NCI-H460 (cell line): ENCODE measurements at places on chromosomes 5 and 9.

GRCh38 chr5:54150841-54151240, 159.5 kb downstream of the ARL15 start:
- no peak for DNase-seq

GRCh38 chr5:113293068-113293974, 141.5 kb downstream of the TSSK1B start:
- no peak for DNase-seq

GRCh38 chr9:122286764-122287163, 22.1 kb downstream of the MRRF start:
- DNase-seq = no peak

DNA sequence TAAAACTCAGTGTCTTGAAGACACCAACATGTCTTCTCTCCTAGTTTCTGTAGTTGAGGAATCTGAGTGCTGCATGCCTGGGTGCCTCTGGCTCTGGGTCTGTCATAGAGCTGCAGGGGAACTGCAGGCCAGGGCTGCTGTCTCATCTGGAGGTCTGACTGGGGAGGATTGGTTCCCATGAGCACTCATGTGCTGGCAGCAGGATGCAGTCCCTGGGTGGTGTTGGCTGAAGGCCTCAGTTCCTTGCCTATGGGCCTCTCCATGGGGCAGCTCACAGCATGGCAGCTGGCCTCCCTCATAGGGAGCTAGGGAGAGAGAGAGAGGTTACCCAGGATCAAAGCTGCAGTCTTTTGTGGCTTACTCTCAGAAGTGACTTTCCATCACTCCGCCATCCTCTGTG, 22.6 kb downstream of the UBE2QL1 start:
- no peak for DNase-seq

- DNase-seq = no peak
These were observed 3.7 kb downstream of the GALNT12 start for GRCh38 chr9:98811051-98811650.

DNA sequence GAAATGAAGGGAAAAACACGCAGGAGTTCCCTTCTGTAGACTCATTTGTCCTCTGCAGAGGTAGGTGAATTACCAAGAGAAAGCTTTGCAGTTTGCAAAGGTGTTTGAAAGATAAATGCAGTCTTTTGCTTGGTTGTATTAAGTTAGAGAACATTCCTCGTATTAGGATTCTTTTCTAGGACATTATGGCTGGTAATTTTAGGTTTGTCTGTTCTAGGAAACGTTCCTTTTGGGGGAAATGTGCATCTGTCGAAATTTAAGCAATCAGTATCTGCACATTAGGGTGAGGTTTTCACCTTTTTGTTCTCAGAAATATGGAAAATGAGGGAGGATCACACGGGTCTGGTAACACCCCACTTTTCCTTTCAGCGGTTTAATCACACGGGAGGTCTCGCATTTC, 45.1 kb downstream of the GAS1 start:
- no peak for DNase-seq

GRCh38 chr9:113695440-113695851, 180.7 kb upstream of the ZNF618 start:
- DNase-seq = no peak

DNA sequence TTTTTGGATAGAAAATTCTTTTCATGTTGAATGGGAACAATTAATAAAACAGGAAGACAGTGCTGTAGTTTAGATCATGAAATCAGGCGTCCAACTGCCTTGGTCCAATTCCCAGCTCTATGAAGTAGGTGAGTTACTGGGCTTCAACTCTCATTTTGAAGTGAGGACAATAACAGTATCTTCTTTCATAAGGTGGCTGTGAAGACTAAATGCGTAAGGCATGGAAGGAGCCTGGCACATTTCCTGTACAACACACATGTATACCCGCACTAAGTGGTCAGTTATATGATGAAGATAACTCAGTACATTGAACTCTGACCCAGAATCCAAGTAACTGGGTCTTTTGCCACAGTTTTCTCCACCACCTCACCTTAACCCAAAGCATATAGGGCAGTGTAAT, 120.6 kb downstream of the MED27 start:
- no peak for DNase-seq

DNA sequence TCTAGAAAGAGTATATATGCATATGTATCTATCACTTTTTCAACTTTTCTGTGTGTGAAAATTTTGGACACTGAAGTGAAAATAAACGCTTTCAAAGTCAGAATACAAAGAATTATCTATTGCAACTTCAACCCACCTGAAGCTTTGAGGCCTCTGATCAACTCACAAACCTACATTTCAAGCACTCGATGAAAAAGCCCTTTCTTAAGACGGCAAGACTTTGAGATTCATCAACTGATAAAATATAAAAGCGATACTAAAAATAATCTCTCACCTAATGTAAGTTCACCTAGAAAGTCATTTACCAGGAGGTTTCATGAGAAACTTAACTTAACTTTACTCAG, 1.2 kb downstream of the GOLPH3 start:
- no peak for DNase-seq

DNA sequence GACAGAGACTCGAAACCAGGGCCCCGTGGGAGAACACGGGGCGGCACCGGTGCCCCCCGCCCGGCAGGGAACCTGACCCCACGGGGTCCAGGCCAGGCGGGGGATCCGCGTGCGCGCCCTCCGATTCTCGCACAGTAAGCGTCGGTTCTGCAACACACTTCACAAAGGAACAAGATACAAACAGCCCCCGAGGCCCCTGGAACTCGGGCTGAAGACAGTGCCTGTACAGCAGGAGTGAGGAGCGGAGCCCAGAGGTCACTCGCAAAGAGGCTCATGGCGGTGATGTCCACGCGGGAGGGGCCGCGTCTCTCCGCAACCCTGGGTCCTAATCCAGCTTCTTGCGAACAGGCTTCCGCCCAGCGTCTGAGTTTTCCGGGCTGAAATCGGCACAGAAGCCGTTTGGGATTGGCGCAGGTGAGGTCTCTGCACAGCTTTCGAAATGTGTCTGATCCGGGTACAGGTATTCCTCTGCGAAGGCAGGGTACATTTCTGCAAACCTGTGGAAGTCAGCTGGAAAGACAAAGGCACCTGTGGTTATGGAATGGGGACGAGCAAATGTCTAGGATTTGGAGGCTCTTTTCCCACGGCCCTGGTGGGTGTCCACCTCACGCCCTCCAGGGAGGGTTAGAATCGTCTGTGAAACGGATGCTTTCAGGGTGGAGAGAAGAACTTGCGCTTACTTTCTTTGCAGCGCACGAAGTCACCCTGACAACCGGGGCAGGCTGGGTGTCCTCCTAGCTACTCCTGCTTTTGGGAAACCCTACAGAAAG, 18.3 kb upstream of the SLC6A3 start:
- no peak for DNase-seq

- no peak for DNase-seq
These were observed 778.3 kb downstream of the PRELID2 start for GRCh38 chr5:145056800-145057199.

DNA sequence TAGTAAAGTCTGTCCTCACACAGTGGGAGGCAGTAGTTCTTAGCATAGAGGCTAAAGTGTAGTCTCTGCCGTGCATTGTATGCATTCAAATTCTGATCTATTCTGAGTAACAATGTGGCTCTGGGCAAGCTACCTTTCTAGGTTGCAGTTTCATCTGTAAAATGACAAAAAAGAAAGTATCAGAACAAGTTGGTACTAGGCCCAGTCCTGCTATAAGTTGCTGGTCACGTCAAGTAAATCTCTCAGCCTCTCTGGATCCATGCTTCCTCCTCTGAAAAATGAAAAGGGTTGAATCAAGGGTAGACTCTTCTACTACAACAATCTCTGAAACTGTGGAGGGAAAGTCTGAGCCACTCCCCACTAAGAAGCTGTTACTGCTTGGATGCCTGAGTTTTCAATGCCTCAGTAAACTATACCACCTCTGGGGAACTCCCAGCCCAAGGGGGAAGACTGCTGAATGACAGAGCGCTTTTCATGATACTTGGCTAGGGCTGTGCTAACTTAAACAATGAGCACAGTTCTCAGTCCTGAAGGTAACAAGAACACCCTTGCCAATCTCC, 34.5 kb upstream of the SPARC start:
- no peak for DNase-seq

DNA sequence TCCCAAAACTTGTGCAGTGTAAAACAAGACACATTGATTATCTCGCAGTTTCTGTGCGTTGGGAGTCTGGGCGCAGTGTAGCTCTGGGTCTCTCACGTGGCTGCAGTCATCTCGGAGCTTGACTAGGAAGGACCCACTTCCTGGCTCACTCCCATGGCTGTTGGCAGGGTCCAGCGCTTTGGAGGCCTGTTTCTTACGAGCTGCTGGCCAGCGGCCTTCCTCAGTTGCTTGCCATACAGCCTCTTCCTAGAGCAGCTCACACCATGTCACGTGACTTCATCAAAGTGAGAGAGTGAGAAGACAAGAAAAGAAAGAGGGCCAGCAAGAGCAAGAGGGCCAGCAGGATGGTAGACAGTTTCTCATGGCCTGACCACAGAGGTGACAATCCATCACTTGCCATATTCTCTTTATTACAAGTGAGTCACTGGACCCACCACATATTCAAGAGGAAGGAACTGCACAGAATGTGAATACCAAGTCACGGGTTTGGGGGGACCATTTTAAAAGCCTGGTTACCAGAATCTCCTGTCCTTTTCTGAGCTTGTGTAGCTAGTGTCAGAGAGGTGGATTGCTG, 36.2 kb downstream of the MCCC2 start:
- DNase-seq = no peak

DNA sequence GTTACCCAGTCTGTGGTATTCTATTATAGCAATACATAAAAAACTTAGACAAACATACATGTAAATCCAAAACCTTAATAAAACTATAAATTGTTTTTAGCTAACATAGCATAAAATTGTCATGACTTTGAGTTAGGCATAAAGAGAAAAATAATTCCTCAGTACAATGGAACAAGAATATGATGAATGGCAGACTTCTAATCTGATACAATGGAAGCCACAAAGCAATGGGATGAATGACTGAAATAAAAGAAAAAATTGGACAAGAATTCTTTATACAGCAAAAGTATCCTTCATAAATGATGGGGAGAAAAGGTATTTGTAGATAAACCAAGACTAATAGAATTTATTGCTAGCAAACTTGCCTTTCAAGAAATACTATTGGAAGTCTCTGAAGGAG, 524.2 kb downstream of the GABRG2 start:
- DNase-seq = no peak

- DNase-seq = no peak
These were observed 7.8 kb upstream of the MSANTD3 start for GRCh38 chr9:100419166-100419565.

DNA sequence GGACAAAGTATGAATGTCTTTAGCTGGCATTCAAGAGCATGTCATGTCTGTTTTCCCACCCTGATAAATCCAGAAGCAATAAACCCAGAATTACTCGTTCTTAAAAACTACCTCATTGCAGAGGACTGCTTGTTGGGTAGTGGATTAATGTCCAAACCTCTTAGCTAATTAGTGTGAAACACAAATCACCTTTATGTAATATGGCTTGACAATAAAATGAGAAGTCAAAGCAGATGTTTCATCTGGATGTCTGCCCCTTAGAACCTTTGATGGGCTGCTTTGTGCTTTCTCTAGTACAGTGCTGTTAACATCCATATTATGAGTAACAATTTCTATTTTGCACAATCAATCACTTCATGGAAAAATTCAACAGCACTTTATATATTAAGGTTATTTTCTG, 149.1 kb upstream of the TUT7 start:
- DNase-seq = no peak

DNA sequence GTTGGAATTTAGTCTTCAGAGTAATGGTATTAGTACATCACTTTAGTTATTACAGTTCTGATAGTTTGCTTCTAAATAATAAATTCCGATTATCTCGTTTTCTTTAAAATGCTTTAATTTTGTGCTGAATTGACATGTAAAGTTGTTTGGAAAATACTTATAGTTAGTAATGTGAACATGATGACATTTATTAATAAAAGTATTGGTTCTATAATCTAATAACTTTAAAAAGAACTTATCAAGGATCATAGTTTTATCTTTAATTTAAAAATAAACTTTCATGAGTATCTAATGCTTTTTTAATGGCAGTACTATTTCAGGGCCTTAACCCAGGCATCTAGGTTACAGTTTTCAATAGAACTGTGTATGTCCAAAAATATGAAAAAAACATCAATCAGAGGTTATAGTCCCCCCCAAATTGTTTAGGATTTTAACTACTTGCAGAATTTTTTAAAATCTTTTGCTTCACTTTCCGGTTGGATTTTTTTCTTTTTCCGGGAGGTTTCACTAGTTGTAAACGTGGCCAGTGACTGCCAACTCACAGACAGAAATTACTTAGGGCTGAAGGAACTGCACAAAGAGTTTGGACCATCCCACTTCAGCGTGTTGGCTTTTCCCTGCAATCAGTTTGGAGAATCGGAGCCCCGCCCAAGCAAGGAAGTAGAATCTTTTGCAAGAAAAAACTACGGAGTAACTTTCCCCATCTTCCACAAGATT, 680 bp downstream of the GPX8 start:
- DNase-seq = peak; percentile 79

GRCh38 chr5:180159756-180160155, 49.3 kb downstream of the RASGEF1C start:
- no peak for DNase-seq

DNA sequence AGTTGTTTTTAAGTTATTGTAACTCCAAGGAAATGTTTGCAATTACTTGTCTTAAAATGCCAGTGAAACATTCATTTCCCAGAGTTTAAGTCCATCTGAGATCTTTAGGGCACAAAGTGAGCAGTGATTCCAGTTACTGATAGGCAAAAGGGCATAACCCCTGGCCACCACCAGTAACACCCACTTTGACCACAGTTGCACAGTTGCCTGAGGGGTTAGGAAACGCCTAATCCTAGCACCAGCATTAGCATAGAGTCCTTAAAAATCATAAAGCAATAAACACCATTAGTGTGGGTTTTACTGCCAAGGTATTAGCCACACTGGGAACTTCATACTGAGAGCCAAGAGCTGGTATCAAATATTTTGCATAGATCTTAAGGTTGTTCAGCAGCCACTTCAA, 143.9 kb downstream of the SNCAIP start:
- no peak for DNase-seq

DNA sequence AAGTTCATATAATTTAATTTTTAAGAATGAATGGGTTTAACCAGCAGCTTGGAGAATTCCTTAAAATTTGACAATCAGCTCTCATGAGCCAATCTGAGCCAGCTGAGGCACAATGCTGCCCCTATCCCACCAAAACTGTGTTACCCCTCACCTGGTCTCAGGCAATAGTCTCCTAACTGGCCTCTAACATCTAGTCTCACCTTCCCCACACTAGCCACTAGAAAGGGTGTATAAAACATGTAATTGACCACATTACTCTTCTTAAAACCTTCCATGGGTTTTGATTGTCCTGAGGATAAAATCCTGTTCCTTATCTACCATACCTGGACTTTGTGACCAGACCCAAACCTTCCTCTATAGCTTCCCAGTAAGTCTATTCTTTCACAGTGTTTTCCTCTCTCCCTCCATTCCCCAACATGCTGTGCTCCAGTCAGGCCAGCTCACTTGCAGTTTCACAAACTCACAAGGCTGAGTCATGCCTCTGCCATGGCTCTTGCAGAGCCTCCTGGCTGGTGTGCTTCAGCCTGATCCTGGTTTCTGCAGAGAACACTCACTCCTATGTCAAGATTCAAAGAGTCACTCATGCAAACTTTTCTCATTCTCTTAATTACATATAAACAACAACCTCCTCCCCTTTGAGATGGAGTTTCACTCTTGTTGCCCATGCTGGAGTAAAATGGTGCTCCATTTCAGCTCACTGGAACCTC, 16.0 kb upstream of the ZCCHC7 start:
- no peak for DNase-seq
